IMR-90 (cell line): ENCODE measurements at places on chromosomes 4 and X. TPM values are rescaled to one million over a fixed set of nuclear protein-coding genes. Genes with fewer than 3 reads are reported as not detected.

ESX1 gene
- not detected in 2 replicates for polyA plus RNA-seq

- peak; percentile 87 for DNase-seq
These were observed 26.6 kb upstream of the CD99 start for GRCh38 chrX:2664502-2664901.

PAK3 gene
- 0.19 and 0.22 TPM in 2 replicates for polyA plus RNA-seq

- DNase-seq: no peak
These were observed 359.3 kb upstream of the GALNT7 start for GRCh38 chr4:172809319-172809718.

GRCh38 chrX:33339219-33339618 is 127.9 kb upstream of the DMD start:
- DNase-seq: peak; percentile 16

OTUD6A gene
- not detected in 2 replicates for polyA plus RNA-seq
